ENCODE measurements at places on chromosomes 5 and 9.

- no peak for DNase-seq
Measured at GRCh38 chr5:8053270-8053669, 184.3 kb downstream of the MTRR start.

DNA sequence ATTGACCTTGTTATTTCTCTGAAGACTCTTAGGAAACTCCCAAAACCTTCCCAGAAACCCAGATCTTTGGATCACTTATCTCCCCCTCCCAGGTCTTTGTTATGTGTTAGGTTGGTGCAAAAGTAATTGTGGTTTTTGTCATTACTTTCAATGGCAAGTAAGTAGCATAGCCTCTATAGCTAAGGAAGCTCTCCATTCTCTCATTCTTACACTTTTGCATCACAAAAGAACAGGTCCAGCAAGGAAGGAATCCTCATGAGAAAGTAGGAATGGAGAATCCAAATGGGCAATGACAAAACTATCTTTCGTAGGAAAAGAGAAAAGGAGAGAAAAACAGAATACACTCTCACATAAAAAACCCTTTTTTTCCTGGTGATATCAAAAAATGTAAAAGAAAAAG lies 81.3 kb upstream of the ELAVL2 start:
- DNase-seq, result no peak

DNA sequence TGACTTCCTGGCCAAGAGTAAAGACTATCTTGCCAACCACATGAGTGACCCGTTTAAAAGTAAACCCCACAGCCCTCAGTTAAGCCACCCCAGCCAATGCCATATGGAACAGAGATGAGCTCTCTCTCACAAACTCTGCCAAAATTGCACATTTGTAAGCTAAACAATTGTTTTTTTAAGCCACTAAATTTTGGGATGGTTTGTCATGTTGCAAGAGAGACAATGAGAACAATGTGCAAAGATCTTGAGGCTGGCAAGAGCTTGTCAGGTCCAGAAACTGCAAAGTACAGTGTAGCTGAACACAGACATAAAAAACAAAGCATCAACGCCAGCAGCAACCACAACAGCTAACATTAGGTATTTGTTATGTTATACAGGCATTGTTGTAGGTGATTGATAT lies 27.8 kb downstream of the HOMER1 start:
- DNase-seq, result no peak

GRCh38 chr5:176446884-176447590 lies 1.1 kb upstream of the FAF2 start:
- no peak for DNase-seq

DNA sequence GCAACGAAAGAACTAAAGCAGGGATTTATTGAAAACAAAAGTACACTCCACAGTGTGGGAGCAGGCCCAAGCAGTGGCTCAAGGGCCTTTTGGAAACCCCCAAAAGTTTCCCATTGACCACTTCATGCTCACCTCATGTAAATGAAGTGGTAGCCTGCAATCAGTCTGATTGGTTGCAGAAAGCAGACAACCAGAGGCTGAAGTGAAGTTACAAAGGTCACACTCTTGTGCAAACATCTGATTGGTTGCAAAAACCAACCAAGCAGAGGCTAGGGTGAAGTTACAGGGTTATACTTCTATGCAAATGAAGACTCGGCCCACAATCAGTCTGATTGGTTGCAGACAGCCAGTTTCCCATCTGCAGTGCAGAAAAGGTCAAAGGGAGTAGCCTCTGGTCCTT lies 258.0 kb downstream of the YTHDC2 start:
- no peak for DNase-seq

DNA sequence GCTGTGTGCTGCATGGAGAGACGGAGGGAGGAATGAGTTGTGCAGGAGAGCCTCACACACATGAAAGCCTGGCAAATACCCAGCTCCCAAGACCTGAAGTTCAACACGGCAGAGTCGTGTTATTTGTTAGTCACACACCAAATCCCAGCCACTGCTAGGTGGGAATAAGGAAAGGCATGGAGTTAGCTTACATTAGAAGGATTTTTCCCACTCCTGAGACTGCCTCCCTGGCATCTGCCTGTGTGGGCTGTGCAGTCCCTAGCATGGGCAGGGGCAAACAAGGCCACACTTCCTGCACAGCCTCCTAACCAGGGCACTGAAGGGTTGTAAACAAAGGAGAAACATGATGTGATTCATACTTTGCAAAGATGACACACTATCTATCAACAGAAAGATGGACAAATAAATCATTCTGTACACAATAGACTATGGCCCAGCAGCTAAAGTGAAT lies 306.8 kb downstream of the SPOCK1 start:
- no peak for DNase-seq

DNA sequence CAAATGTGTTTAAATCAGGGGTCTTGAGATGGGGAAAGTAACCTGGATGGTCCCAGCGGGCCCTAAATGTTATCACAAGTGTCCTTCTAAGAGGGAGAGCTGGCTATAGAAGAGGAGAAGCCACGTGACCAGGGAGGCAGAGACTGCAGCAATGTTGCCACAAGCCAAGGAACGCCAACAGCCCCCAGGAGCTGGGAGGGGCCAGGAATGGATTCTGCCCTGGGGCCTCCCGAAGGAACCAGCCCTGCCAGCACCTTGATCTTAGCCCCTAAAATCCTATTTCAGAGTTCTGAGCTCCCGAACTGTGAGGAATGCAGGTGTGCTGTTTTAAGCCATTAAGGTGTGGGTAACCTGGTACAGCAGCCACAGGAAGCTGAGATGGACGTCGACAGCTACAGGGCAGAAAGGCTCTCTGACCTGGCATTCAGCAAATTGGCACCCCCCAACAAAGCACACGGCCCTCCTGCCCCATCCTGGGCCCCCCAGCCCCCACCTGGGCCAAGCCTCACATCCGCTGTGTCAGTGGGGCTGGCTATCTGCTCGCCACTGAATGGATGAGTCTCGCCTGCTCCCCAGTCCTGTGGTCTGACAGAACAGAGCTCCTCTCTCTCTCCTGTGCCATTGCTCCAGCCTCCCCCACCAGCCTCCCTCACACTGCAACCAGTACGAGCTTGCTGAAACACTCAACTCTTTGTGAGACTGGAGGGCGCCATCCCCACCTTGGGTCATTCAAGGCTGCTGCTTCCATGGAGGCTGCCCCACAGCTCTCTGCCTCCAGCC lies 78.8 kb downstream of the ADAMTS2 start:
- DNase-seq, result no peak

DNA sequence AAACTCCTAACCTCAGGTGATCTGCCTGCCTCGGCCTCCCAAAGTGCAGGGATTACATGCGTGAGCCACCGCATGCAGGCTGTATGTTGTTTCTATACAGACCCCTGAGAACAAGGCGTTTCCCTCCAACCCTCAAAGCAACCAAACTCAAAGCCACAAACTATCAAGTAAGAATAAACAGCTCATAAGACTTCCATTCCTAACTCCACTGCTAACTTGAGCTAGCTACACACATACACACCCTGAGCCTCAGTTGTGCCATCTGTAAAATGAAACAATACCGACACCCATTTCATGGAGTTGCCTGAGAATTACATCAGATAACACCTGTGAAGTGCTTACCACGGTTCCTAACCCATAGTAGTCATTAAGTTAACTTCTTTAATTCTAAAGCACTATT lies 70.8 kb downstream of the SERINC5 start:
- no peak for DNase-seq

Data from stimulated activated CD8-positive, alpha-beta memory T cell treated with anti-CD3 and anti-CD28 coated beads, Interleukin-4, amount 100 ng/mL, for 4 hours (primary cell).